ENCODE measurements at places on chromosomes 16 and 17. TPM values are rescaled to one million over a fixed set of nuclear protein-coding genes. Genes with fewer than 3 reads are reported as not detected.

The CFAP97D1 gene
- total RNA-seq = not detected

The FNDC8 gene
- not detected for total RNA-seq

The C16orf87 gene
- total RNA-seq = 7.7 TPM

DNA sequence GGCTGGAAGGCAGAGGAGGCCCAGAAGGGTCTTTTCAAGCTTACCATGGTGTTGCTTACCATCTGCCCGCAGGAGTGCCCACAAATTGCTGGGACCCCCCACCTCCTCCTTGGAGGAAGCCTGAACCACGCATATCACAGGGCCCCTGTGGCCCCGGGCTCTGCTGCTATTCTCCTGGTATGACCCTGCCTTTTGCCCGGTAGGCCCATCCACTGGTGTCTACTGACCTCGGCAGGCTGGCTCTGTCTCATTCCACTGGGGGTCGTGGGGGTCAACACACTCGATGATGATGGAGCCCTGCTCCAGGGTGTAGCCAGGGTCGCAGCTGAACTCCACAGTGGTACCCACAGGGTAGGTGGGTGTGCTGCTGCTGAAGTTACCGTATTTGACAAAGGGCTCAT is 8.2 kb upstream of the PHF12 start:
- peak; percentile 62 for DNase-seq

The CCL1 gene
- total RNA-seq = not detected

GRCh38 chr17:56367366-56367765 is 214.1 kb downstream of the ANKFN1 start:
- no peak for DNase-seq

DNA sequence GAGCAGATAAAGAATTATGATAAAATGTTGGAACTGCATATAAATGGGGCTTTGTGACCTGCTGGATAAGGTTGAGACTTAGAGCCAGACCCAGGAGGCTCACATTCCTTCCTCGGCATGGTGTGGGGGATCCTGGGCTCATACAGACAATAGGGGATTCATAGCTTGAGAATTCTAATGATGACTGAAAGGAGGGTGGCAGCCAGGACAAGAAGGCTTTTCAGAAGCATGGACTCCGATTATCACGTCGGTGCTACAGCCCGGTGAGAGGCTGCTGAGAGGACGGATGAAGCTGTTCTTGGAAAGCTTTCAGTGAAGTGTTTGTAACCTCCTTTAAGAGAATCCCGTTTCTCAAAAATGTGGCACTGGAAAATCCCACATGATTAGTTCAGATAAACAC is 167.2 kb downstream of the ANKFN1 start:
- no peak for DNase-seq

The ASIC2 gene
- total RNA-seq = not detected

The TMC7 gene
- total RNA-seq = 1.1 TPM

All from osteoblast (primary cell).